Posterior vena cava (tissue), 2 donors: ENCODE measurements at places on chromosomes 16 and 17.
A peak's percentile ranks its signal among the peaks of the same experiment; 100 is the strongest.

- DNase-seq: peak; percentile 94
These were observed 977 bp upstream of the ZNF778 start for GRCh38 chr16:89216315-89217137.

DNA sequence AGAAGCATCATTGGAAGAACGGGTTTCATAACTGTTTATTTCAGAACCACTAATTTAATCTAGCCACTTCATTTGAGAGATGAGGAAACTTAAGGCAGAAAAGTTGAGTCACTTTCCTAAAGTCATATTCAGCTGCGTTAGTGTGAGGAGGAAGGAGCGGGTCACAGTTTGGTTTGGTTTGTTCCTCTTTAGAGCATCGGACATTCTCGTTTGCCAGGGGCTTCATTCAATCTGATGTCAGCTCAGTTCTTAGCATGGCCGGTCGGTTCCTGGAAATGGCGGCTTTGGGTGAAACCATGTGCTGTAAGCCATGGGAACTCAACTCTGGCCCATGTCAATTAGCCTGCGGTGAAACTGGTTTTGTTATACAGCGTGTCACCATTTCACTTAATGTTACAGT lies 186.5 kb downstream of the LGALS9B start:
- DNase-seq: no peak

DNA sequence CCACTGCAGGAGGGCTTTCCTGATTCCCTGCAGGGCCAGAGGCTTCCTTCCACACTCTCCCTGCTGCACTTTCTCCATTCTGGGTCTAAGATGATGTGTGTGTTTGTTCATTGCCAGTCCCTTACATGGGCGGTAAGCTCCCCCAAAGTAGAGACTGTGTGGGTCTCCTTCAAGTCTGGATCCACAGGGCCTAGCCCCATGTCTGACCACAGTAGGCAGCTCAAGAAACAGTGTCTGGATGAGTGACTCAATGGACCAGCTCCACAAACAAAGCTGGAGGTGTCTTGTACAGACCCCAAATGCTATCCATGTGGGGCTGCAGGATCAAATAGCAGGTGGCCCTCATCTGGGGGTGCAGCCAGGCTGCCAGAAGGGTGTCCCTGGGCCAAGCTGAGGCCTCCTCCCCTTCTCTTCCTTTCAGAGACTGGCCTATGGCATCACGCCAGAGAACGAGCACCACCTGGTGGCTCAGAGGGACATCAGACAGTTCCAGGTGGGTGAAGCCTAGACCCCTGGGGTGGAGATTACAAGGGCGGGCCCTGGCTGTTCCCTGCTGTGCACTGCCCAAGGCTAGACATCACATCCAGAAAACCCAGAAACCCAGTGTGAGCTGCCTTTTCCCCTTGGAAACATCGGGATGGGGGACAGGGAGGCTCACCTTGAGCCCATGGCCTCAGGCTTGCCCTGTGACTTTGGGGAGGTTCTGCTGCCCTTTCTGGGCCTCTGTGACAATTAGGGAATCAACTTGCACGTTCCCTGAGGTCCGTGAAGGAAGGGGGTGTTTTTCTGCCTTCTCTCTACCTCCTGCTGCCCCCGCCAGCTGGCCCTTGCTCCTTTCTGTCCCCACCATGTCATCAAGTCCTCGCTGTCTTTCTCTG lies 45.9 kb downstream of the SLC6A2 start:
- peak; percentile 85 for DNase-seq

DNA sequence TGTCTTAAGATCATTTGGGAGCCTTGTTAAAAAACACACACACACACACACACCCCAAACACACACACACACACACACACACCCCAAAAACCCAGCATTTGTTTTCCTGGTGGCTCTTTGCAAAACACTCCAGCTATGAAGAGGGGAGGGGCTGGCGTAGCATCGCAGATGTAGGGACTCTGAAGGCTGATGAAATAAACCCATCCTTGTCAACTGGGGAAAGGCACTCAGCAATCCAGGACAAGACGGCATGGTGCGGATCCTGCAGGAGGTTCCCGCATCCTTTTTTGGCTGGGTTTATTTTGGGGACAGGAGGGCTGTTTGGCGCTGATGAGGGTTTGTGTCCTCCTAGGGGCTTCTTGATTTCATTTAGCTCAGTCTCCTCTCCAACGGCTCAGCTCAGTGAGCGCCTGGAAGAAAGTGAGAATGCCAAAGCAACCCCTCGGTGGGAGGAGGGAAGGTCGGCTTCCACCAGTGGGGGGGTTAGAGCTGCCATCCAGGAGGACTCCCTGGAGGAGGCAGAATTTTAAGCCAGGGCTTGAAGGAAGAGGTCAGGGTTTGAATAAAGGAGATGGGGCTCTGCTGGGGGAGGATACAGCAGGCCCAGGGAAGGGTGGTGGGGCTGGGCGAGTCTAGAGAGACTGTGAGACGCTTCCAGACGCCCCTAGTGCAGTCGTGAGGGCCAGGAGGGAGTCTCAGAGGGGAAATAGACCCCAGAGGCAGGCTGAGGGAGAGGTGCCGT lies 12.4 kb upstream of the GSE1 start:
- DNase-seq: no peak

DNA sequence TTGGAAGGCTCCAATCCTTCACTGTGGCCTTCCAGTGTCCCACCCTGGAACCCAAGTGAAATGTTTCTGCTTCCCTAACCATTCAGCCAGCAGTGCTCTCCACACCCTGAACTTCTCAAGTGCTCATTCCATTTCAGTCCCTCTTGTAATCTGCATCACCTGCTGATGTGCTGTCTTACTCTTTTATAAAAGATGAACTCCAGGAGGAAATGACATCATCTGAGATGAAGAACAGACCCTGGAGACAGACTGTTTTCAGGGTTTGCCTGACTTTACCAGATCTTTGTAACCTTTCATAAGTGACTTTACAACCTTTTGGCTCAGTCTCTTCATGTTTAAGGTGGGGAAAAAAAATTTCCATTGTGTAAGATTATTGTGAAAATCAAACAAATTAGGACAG lies 61.3 kb downstream of the CNTNAP4 start:
- no peak for DNase-seq

- peak; percentile 7 for DNase-seq
These were observed 8.4 kb downstream of the GLOD4 start for GRCh38 chr17:773467-774312.

- DNase-seq: no peak
These were observed 66.8 kb downstream of the XYLT1 start for GRCh38 chr16:17403859-17404545.

- DNase-seq: no peak
These were observed 47.6 kb upstream of the MGAT5B start for GRCh38 chr17:76820561-76820960.

GRCh38 chr17:6394055-6394606 lies 40.8 kb downstream of the AIPL1 start:
- DNase-seq: no peak

GRCh38 chr17:427327-427726 lies 74.7 kb upstream of the RPH3AL start:
- no peak for DNase-seq

GRCh38 chr17:77772461-77772897 lies 186.0 kb upstream of the TNRC6C start:
- DNase-seq: peak; percentile 90
